ENCODE measurements at places on chromosomes 16 and 17. TPM values are rescaled to one million over a fixed set of nuclear protein-coding genes. Genes with fewer than 3 reads are reported as not detected.

The DUSP14 gene
- total RNA-seq: 11.2 TPM

The ZG16 gene
- total RNA-seq: 0.09 TPM

The KRT39 gene
- total RNA-seq: not detected

The EFCAB5 gene
- 2.4 TPM for total RNA-seq

The CCDC40 gene
- 12.2 TPM for total RNA-seq

The FNDC8 gene
- not detected for total RNA-seq

The CTRB1 gene
- total RNA-seq: not detected

The EFNB3 gene
- 14.4 TPM for total RNA-seq

The ICAM2 gene
- total RNA-seq: 6.3 TPM
